ENCODE measurements at places on chromosomes 1 and 21.

GRCh38 chr1:209402697-209403096 lies 180.8 kb upstream of the CAMK1G start:
- DNase-seq, result no peak

- no peak for DNase-seq
Observed at GRCh38 chr1:56390232-56390867, 189.0 kb downstream of the PLPP3 start.

- no peak for DNase-seq
Observed at GRCh38 chr1:24803987-24804530, 58.8 kb downstream of the CLIC4 start.

DNA sequence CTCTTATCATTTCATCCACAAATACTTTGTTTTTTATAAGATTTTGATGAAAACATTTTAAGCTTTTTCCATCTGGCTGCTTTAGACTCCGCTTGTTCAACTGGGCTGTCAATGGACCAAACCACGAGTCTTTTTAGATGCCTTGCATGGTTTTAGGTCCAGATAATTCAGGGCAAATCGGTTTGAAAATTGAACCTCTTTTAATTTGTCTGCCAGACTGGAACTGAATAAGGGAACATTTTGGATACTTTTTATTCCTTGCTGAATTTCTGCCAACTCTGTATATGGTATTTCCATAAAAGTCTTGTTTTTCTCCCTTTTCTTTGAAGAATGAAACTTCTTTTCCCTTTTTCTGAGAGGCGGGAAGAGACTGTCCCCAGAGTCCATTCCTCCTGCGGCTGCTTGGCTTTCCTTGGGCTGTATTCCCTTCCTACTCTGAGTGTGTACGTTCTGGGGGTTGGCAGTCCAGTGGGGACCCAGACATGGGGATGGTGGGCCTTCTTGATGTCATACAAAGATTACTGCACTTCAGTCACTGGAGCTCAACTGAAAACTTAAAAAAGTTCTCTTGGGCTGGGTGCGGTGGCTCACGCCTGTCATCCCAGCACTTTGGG lies 46.5 kb upstream of the CNN3 start:
- no peak for DNase-seq

DNA sequence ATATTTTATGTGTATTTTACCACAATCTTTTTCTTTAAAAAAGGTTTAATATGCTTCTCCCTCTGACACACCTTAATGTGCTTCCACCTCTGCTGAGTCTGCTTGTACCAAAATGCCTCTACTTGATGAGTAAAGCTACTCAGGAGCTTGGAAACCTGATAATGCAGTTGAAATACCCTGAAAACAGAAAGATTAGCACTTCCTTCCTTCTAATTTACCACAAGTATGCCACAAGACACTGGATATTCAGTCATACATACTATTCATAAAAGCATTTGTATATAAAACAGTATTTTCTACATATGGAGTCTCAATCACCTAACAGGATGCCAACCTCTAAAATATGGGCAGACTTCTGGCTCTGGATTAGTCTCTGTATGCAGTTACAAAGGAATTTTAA lies 55.0 kb downstream of the SLC35D1 start:
- no peak for DNase-seq

- DNase-seq, result no peak
Observed at GRCh38 chr1:54888080-54888733, 1.2 kb upstream of the DHCR24 start.

DNA sequence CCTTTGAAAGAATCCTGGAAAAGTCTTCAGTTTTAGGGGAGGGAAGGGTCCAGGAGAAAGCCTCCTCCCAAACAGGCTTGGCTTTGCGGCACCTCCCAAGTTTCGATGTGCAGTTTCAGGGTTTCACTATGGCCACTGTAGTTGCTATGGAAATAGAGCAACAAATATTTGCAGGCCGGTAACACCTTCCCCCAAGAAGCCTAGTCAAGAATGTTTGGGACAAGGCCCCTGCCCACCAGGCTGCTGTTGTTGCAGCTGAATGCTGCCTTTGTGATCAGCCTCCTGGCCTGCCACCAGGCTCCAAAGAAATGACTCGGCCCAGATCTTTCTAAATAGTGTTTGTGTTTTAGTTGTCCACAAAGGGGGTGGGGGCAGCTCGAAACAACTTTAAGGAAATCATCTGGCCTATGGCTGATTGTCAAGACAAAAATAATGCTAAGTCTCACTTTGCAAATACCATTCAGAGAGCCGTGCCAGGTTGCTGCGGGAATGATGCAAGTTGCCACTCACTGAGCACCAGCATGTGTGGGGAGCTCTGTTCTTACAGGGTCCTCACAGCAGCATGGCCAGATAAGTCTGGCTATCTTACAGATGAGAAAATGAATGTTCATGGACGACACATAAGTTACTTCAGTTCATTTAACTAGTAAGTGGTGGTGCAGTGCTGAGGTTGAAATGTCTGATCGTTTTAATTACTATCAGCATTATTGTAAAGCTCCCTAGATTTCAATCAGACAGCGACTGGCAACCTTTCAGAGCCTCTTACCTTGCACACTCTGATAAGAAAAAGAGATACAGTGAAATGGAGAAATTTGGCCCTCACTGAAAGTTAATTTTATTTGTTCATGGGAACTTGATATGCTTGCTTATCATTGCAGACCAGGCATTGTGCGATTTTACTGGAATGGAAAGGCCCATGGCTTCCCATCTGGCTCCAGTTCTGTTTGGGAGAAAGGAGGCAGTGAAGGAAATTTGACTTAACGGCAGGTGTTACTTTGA lies 91.2 kb upstream of the JUN start:
- peak; percentile 63 for DNase-seq

DNA sequence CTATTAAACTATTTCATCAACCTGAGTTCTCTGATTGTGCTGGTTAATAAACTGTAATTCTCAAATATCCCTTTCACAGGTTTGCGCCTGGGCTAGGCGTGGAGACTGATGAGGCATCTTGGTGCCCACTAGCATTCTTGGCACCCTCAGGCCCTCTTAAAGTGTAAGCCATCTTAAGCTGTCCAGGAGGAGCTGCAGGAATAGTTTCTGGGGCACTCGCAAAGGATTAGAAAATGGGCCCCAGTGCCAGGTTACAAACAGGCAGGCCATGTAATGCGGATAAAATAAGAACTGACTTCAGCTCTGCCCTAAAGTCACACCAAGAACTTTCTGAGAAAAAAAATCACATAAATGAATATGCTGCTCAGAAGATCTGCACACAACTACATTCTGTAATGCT lies 1.1 kb downstream of the CASQ2 start:
- DNase-seq, result no peak

DNA sequence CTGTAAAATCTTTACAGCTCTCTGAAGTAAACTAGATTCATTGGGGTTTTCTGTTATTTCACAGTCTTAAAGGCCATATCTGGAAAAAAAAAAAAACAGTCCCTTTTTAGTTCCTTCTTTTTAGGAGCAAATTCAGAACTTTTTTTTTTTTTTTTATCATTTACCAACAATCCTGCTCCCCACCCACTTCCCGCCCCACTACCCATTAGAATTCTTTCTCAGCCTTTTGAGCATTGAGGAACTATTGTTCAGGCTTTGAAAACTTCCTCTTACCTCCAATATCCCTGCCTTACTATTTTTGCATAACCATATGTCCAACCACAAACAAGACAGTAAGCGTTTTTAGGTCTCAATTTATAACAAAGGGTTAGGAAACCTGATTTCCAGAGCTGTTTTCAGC lies 330.1 kb downstream of the PLPP3 start:
- no peak for DNase-seq

GRCh38 chr1:71667216-71667615 lies 586.4 kb upstream of the ZRANB2 start:
- DNase-seq, result no peak

DNA sequence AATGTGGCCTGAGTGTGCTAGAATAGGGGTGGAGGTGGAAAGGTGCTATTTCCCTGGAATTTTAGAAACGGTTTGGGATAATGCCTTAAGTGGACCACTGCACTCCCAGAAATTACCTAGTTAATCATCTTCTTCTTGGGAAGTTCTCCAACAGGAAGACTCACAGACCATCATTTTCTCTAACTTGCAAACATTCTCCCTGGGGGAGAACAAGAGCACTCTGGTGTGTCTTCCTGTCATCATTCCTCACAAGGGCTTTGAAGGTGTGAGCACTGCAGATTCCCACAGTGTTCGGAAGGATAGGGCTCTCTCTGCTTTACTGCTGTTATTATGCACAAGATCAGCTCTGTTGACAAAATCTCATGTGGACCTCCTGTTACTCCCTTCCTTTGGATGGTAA lies 54.9 kb upstream of the TSPAN2 start:
- no peak for DNase-seq

GRCh38 chr1:36528361-36529349 lies 45.9 kb upstream of the CSF3R start:
- DNase-seq, result no peak

DNA sequence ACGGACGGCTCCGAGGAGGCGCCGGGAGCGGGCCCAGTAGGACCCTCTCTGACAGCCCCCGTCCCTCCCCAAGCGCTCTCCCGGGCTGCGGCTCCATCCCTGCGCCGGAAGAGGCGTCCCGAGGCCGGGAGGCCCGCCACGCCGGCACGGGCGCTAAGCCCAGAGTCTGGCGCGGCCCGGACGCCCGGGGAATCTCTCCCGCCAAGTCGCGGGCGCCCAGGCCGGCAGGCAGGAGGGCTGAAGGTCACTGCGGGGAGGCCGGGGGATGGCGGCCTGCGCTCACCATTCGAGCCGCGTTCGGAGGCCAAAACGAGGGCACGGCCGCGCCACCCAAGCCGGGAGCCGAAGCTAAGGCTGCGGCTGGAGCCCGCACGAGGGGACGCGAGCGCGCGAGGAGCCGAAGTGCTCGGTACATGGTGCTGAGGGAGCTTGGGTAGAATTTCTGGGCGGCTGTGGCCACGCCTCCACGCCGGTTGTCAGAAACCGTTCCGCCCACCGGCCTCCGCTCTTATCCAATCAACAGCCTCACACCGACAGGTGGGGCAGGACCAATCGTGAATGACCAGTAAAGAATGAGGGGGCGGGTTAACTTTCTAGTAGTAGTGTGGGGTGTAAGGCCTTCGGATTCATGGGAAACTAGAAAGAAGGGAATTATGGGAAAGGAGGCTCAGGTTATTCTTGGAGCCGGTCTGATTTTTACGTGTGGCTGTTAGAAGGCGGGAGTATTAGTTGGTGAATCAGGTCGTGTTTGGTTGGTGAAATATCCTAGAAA lies at the start of gene FH:
Gene FH (minus strand): TSS at position 448 of the 772 bp plus-strand sequence. CDS start 33 bp downstream, at position 415.
- peak; percentile 92 for DNase-seq

DNA sequence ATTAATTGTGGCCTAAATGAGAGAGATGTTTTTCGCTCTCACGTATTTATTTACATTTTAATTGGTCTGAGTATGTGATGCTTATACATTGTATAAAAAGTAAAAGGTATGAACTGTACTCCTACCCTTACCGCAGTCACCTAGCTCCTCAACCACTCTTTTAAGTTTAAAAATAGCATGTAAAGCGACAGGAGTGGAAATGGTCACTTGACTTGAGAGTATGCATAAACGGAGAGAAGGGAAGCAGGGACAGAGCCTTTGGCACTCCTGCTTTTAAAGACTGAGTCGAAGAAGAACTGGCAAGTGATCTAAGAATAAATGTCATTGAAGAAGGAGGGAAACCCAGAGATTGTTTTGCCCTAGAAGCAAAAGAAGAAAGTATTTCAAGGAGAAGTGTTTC lies 11.5 kb upstream of the DDX59 start:
- no peak for DNase-seq

DNA sequence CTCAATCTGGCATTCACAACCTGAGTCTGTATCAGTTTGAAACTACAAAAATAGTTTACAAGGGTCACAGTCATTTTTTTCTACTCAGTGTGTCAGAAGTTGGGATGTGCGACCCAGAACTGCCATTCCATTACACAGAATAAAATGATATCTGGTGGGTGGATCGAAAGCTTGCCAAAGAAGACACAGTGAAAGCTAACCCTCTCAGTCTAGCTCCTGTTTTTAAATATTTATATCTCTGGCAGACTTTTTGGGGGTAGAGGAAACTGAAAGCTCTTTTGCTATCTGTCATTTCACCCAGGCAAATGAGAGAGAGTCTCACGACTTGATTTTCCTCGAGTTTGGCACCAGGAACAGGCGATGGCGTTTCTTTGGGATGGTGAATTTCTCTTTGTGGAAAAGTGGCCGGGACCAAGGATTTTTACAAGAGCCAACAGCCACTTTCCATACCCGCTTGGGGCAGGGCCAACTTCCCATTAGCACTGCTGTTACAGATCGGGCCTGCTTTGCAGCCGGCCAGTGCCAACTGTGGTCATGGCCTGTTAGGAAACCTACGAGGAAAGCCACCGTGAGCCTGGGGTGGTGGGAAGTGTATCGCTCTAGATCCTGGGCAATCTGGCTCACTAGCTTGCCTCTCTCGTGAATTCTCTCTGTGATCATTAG lies 185.5 kb upstream of the NFIA start:
- DNase-seq, result no peak

DNA sequence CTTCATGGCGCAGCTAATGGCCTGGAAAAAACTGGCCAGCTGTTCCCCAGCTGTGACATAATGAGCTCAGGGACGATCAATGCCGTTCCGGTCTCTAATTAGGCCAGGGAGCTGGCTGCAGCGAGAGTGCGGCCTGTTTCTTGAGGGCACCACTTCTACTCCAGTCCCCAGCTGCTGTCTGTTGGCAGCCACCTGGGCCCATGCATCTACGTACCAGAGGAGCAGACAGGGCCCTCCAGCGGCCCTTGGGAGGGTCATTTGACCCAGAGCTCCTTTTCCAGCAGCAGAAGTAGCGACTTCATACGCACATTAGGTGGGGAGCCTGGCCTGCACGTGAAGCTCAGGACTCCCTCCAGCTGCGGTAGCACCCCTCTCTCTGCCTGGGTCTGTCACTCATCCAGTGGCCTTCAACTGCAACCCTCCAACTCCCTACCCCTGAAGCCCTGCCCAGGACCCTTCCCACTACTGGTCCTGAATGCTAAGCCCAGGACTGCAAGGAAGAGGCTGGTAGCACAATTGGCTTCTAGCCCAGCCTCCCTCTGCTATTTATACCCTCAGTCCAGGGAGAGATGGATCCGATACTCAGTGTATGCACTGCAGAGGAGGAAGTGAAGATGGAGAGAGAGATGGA lies 9.1 kb upstream of the GPR61 start:
- no peak for DNase-seq

DNA sequence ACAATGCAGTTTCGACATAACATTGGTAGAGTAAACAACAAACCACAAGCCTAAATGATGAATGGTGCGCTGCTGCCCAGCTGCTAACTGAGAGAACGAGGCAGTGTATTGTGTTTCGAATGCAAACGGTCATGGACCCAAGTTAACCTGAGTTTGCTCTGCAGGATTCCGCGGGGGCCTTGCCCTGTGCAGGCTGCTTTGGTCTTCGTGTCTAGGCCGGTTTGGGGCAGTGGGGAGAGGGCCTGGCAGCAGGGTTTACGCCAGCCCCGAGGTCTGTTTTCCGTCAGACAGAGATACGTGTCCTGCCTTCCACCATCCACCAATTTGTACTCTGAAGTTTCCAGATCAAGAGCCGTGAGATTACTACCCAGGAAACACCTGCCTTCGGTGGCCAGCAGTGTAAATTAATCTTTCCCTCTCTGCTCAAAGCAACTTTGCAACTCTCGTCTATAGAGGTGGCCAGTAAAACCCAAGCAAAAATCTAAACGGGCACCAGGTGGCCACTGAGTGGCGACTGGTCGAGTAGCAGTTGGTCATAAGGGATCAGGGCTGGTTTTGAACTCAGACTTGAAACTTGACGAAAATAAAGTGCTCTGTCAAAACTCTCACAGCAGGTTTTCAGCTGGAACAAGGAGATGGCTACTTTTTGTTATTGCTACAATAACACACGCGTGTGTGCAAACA lies 6.3 kb upstream of the PRDM15 start:
- DNase-seq, result no peak
